CD4-positive, alpha-beta T cell treated with Interleukin-2 at 100 ng/mL for 4 hours (primary cell): ENCODE measurements at places on chromosomes 5 and 9.

- DNase-seq, result no peak
Measured at GRCh38 chr9:28045051-28045450, 471.8 kb upstream of the C9orf72 start.

DNA sequence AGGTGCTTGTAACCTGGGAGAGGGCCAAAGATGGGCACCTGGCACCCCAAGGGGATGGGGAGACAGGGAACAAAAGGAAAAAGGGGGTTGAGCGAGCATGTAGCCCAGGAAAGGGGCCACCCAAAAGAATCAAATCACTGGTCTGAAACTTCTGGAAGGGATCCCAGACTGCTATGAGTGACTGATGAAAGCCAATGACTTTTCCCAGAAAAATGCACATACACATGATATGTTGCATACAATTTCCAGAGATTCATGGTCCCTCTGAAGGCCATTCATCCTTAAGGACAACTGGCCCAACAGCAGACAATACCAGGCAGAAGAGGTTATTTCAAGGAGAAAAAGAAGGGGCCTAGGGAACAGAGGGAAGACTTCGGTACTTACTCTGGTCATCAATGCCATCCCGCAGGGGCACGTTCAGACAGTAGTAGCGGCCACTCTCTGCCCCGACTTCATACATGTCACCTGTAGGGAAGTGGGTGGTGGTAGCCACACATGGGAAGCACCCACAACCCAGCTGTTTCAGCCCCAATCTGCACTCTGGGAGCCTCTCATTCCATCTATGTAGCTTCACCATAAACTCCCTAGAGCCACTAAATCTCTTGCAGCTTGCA lies 8.4 kb downstream of the HDAC3 start:
- DNase-seq, result no peak

DNA sequence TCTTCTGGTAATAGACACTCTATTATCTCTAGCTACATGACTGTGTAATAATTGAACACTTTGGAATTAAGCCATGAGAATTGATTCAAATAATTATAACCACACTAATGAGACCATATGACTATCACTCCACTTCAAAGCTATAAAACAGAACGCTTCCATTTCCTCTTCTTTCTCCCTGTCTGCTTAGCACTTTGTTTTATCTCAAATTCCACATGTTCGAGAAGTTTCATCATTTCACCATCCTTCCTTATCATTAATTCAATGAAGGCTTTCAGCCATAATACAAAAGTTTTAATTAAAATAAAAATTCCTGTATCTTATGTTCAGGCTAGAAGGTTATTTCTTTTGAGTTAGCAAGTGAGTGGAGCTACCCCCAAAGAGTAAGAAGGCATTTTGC lies 7.4 kb upstream of the DCTN4 start:
- no peak for DNase-seq

GRCh38 chr5:138230261-138230660 lies 17.1 kb upstream of the CDC23 start:
- no peak for DNase-seq

DNA sequence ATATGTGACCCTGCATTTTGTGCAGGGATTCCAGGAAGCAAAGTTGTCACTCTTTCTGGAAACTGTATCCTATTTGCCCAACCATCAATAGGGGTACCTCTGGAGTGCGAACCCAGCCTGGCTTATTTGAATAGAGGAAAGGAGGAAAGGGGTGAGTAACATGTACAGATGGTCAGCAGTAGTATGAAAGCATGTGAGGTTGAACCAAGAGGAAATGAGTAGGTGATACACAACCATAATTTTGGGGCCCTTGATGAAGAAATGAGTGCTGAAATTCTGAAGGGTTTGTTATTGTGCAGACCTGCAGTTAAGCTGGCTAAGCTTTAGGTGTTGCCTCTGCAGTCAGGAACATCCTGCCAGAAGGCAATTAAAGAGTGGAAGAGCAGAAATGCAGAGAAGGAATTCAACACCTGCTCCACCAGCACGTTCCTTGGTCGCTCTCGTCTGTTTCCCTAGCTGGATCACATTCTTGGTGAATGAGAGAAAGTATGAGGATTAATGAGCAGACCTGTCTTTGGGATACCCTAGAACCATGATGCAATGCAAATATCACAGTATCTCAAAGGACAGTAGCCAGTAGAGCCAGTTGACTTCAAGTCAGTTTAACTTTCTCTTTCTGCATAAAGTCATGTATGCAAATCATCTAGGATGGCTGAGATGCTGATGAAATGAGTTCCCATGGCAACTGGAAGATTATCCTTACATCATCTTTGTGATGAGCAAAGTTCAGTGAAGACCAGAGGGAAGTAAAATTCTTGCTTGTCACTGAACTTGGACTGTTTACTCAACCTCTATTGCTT lies 13.2 kb upstream of the IL12B start:
- DNase-seq, result no peak

DNA sequence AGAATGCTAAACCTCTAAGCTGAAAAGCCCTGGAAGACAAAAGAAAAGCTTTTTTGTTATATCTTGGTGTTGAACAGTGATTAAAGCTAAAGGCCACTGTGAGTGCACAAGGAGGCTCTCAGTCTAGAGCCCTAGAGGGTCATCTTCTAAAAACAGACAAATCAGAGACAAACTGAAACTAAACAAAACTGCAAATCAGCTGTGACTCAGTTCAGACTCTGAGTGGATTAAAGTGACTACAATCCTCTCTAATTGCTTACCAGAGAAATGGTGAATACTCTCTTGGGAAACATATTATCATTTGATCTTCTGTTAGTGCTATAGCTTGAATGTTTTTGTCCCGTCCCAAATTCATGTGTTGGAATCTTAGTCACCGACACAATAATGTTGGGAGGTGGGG lies 491.9 kb downstream of the CDH18 start:
- no peak for DNase-seq

DNA sequence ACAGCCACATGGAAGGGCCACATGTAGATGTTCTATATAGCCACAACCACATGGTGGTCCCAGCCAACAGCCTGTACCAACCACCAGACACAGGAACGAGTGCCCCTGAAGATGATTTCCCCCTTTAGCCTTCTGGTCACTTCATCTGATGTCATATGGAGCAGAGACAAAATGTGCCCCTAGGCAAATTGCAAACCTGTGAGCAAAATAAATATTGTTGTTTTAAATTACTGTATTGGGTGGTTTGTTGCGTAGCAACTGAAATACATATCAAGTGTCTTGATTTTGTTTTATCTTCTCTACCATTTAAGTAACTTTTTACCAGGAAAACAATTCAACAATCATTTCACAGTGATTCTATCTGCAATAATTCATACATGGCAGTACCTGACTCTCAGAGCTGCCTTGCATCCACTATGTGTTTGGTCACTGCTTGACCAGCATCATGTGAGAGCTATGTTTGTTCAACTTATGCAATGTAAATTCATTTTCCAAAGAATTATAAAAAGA lies 142.5 kb upstream of the VLDLR start:
- no peak for DNase-seq

- no peak for DNase-seq
Measured at GRCh38 chr9:108910914-108911313, 23.0 kb downstream of the ELP1 start.

GRCh38 chr5:78925129-78925876 lies 59.8 kb downstream of the ARSB start:
- no peak for DNase-seq

DNA sequence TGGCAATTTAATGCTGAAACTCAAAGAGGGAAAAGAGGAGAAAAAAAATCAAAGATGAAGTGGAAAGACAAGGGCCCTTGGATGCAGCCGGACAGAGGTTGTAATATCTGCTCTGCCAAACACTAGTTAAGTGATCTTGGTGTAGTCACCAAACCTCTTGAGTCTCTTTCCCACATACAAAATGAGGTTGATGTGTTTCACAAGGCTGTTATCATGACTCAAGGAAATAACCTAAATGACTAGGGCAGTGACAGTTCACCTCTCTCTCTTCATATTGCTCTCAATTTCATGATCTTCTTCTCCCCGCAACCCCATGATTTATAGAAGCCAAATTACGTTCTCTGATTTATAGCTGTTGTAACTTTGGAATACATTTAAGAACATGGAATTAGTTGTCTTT lies 44.9 kb downstream of the PIK3R1 start:
- peak; percentile 33 for DNase-seq

DNA sequence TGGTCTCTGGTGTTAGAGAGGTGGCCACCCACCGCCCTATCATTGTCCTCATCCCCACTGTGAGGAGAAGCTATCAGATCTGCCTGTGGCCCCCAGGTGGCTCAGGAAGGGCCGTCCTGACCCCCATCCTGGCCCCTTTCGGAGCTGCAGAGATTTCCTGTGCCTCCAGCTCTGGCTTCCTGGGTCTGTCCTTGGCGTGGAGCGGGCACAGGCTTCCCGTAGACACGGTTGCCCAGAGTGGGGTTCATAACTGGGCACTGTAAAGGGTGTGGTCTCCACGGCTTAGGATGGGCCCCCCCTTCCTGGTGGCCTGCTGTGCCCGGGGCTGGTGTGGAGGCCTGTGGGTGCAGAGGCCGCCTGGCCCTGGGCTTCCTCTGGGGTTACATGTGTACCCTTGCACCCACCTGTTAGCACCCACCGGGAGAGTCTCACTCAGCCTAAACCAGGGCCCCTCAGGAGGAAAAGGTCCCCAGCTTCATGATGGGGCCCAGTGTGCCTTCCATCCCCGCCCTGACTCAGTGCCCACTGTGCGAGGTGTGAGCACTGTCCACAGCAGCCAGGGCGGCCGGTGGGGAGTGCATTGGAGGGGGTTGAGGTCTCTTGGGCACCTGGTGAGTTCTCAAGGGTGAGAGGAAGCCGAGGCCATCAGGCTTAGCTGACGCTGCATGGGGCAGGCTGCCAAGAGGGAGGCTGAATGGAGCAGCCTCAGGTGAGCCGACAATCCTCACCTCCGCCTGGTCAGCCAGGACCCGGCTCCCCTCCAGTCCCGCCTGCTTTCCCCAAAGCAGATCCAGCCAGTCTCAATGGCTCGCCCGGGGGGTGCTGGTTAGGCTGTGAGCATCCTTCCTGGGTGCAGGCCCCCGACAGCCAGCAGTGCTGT lies 15.3 kb upstream of the AJM1 start:
- no peak for DNase-seq

- DNase-seq, result no peak
Measured at GRCh38 chr5:111320953-111321352, 96.8 kb downstream of the CAMK4 start.

GRCh38 chr9:113479174-113479621 lies 15.7 kb downstream of the RGS3 start:
- peak; percentile 22 for DNase-seq

GRCh38 chr9:110444911-110445310 lies 107.2 kb upstream of the TXNDC8 start:
- no peak for DNase-seq

DNA sequence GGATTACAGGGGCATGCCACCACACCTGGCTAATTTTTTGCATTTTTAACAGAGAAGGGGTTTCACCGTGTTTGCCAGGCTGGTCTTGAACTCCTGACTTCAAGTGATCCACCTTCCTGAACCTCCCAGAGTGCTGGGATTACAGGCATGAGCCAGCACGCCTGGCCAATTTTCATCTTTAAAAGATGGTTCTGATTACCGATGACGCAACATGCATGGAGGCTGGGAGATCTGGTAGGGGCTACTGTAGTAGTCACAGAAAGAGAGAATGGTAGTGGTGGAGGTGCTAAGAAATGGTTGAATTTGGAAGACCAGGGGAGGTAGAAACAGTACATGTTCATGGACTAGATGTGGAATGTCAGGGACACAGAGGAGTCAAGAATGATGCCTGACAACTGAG lies 22.4 kb upstream of the RETREG1 start:
- no peak for DNase-seq

DNA sequence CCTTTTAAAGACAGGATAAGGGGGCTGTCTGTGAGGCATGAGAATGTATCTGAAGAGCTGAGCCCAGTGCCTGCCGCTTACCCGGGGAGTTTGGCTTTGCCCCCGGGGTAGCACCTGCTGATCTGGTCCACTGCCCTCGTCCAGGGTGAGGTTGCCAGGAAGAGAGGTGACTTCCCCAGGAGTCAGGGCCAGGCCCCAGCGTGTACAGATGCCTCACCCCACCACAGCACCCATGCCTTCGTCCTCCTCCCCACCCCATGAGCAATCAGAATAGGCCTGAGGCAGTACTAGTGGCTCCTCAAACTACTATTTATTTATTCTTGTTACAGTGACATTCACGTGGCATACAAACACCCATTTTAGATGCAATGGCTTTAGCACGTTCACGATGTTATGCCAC lies 15.7 kb upstream of the AIF1L start:
- no peak for DNase-seq

DNA sequence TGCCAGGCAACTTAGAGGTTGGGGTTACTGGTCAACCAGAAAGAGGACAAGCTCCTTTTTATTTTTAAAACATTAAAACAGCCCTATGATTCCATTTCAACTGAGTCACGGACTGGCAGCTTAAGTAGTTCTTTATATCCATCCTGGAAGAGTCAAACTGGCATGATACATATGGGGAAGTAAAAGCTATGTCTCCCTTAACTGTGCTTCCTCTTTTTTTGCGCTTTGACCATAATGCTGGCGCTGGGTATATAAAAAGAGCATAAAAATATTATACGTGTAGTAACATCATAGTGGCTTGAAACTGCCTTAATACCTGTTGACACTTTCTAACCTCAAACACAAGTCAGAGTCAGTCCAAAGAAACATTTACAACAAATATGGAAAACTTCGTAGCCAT lies 274.4 kb downstream of the CSNK1G3 start:
- DNase-seq, result no peak

DNA sequence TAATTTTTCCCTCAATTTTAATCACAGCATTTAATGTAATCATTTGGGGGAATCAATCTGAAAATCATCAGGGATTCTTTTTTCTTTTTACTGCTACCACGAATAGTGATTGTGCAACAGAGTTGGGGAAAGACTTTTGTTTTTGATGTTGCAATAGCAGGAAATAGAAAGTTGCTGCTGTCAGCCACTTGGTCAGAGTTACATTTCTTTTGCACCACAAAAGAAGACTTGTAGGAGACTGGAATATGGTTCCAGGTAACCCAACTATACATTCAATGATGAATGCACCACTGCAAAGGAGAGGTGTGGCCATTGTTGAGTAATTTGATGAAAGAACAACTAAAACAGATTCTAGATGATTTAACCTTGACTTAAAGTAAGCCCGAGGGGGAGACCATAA lies 46.3 kb upstream of the PALM2AKAP2 start:
- DNase-seq, result no peak

- DNase-seq, result no peak
Measured at GRCh38 chr9:72685911-72686310, 164.5 kb downstream of the TMC1 start.

- DNase-seq, result no peak
Measured at GRCh38 chr9:4303006-4303405, 3.1 kb upstream of the GLIS3 start.

DNA sequence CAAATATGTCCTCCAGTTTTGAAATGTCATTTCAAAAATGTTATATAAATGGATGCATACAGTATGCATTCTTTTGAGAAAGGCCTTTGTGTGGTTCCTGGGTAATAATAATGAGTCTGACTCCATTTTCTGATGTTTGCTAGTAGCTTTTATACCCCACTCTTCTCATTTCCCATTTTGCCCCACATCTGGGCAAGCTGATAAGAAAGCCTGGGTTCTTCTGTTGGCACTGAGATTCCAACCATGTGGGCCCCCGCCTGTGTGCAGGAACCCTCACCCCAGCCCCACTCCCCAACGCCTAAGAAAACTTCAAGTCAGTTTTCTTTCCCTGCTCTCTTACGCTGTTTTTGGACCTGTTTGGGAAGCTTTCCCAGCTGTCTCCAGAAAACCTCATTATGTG lies 89.4 kb downstream of the SNX18 start:
- DNase-seq, result no peak

GRCh38 chr5:78133423-78133822 lies 161.1 kb downstream of the AP3B1 start:
- DNase-seq, result no peak

GRCh38 chr9:2478421-2478820 lies 143.2 kb upstream of the VLDLR start:
- DNase-seq, result no peak
